ENCODE measurements at places on chromosomes 2 and 18.

GRCh38 chr2:171893196-171893823 lies 734 bp downstream of the SLC25A12 start:
- no peak for DNase-seq

GRCh38 chr2:12050396-12050795 lies 304.0 kb downstream of the LPIN1 start:
- peak; percentile 92 for DNase-seq

DNA sequence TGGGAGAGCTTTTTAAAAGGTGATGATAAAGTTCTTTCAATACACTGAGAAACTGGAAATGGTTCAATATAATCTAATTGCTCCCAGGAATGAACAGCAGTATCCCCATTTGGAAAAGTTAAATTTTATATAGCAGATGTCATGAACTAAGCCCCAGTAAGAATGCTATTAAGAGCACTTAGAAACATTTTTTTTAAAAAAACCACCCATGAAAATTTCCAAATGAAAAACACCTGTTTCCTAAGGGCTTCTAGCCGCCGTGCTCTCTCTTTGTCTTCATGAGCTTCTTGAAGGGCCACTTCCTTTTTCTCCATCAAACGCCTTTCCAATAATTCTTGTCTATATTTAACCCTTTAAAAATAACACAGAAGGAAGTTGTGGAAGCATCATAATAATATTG lies 77.0 kb downstream of the UPP2 start:
- no peak for DNase-seq

DNA sequence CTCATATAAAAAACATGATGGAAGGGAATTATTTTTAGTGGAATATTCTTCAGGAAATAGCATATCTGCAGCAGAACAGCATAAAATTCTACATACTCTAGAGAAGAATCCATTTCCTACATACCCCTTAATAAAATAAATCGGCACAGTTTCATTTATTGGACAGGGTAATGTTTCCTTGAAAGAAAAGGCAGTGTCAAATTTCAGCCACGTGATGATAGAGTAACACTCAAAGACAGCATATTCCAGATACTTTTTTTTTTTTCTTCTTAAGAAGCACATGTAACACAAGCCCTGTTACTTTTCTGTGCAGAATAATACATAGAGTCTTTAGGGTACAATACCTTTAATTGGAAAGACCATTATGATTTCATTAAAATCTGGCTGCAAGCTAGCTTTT lies 204.4 kb downstream of the SRBD1 start:
- no peak for DNase-seq

DNA sequence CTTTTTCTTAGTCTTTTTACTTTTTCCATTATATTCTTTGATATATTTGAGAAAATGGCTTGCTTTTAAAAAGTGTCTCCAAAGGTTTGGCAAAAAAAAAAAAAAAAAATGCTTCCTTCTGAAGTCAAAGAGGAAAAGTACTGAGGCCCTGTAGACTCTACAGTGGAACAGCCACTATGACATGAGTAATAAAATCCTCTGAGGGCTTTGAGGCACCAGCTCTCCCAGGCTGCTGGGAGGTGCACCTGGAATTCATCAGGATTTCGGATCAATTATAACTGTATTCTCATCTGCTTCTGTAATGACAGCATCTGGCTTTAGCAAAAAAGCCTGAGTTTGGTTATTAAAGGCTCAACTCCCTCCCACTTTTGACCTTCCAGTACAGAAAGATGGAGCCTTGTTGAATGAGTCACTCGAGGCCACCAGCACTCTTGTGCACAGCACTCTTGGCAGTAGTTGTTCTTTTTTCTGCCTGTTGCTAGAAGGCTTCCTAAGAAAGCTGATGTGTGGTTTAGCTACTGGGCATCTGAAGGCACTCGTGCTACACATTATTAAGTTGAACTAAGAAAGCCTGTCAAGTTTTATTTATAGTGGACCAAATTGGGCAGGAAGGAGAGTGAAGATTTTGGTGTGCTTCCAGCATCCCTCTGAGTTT lies 131.3 kb downstream of the PRPF40A start:
- peak; percentile 12 for DNase-seq

DNA sequence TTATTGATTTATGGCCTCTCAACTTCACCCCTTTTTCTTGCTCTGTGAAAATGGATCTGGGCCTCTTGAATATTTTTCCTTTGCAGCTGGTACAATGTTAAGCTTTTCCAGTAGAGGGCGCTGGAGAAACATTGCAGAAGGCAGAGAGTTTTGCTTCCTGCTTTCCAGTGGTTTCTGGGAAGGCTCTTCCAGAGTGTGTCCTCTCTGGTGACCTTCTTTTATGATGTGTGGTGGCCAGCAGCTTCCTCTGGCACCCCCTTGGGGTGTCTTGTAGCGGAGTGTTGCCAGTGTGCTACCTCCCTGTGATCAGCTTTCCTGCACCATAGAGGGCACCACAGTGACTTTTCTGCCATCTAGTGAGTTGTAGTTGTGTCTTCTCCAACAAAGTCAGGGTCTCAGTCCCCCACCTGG lies 25.4 kb upstream of the MGAT5 start:
- peak; percentile 45 for DNase-seq

GRCh38 chr2:133974353-133974752 lies 279.5 kb upstream of the MGAT5 start:
- DNase-seq = no peak

GRCh38 chr2:129763966-129764365 lies 215.5 kb upstream of the RAB6C start:
- no peak for DNase-seq

DNA sequence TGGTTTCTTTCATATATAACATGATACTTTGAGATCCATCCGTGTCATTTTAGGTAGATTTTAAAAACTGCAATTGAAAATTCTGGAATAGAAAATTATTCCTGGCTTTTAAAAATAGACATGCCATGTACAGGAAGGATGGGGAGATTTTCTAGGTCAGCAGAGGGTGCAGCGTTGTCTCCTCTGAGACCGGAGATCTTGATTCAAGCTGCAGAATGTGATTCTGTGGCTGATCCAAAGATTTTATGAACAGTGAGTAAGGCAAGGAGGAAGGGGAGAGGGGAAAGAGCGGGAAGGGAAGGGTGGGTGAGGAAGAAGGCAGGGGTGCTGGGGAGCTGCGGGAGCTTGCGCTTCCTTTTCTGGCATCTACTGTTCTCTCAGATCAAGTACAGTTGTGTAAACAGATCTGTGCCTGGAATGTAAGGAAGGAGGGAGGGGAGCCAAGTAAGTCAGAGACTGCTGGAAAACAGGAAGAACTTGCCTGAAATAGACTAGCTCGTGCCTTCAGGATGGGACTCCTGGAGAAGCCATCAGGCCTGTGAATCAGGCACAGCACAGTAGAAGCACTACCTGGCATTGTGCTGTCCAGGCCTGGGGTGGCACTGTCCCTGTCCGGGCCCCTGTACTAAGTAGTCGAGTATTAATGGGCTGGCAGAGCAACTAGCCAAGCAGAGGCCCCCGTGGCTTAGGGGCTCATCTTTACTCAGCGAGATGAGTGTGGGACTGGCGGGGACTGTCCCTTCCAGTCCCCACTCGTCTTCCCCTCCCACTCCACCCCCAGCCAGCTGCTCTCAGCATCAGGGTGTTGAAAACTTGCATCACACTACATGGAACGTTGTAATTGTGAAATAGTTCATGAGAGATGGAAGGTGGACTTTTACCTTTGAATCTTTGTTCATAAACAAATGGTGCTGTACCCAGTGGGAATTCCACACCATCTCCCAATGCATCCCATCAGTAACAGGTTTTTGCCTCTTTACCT lies 163.5 kb downstream of the UXS1 start:
- peak; percentile 35 for DNase-seq

DNA sequence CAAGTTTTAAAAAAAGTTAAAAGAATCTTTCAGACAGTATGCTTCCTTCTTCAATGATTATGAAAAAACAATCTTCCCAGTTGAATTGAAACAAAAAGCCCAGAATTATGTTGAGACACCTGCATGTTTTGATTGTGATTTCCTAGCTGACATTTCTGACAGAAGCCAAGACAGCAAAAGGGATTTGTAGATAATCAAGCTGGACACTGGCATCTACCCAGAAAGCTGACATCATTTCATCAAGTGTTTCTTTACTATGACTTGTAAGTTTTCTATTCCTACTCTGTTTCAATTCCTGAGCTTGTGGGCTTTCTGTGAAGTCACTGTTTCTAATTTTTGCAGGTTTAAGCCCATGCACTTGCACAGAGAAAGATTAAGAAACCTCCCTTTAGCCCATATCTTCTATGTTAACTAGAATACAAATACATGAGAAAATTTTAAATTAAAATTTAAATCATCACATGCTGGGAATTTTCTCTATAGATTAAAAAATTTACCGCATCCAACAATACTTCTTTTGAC lies 82.9 kb upstream of the CCDC85A start:
- no peak for DNase-seq

- no peak for DNase-seq
Observed at GRCh38 chr18:28175930-28176697, 816 bp downstream of the CDH2 start.

DNA sequence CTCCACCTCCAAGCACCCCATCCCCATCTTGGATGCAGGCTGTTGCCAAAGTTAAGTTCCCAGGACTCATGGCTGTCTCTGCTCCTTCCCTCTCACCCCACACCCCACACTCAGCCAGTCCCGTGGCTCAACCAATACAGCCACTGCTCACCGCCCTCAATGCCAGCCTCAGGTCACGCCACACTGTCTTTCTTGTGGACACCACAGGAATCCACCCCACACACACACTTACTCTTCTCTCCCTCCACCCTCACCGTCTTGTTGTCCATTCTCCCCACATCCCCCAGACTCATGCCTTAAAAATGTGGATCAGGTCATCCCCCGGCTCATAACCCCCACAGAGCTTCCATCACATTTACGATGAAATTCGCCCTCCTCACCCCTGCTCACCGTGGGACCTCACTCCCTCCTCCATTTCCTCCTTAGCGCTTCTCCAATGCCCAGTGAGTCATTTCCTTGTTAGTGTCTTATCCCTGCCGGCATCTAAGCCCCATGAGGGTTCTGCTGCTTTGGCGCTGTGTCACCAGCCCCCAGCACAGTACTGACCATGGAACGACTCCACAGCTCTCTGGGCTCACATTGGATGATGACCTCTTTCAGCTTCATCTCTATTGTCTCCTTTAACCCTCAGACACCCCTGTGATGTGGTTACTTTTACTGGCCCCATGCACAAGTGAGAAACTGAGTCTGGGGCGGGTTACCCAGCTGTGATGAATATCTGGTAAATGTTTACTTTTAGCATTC lies 13.8 kb downstream of the MLPH start:
- peak; percentile 87 for DNase-seq

DNA sequence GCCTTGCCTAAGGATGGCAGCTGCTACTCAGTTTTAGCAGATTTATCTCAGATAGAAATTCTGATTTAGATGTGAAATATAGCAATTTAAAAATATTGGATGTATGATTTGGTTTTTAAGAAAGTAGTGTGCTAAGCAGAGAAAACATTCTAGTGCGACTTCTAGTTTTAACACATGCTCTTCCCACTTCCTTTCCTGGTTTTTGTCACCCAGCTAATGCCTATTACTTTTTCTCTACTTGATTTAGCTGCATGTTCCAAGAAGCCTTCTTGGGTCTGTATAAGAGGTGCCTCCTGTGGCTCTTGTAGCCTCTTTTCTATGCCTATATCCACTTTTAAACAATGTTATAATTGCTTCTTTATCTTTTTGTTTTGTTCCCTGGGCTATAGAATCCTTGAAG lies 53.0 kb downstream of the GPD2 start:
- no peak for DNase-seq

DNA sequence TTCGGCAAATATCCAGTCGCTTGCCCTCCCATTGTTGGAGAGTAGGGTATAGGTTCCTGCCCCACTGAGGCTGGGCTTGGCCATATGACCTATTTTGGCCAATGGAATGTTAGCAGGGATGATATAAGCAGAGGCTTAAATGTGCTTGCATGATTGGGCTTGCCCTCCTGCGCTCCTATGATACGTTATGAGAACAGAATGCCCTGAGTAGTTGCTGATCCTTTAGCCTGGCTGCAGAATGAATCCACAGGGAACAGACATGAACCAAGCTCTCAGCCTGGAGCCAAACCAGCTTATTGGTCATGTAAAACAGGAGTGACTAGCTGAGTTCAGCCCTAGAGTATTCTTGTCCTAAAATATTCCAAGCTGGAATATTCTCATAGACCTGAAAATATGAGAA lies 34.8 kb upstream of the IMP4 start:
- no peak for DNase-seq

DNA sequence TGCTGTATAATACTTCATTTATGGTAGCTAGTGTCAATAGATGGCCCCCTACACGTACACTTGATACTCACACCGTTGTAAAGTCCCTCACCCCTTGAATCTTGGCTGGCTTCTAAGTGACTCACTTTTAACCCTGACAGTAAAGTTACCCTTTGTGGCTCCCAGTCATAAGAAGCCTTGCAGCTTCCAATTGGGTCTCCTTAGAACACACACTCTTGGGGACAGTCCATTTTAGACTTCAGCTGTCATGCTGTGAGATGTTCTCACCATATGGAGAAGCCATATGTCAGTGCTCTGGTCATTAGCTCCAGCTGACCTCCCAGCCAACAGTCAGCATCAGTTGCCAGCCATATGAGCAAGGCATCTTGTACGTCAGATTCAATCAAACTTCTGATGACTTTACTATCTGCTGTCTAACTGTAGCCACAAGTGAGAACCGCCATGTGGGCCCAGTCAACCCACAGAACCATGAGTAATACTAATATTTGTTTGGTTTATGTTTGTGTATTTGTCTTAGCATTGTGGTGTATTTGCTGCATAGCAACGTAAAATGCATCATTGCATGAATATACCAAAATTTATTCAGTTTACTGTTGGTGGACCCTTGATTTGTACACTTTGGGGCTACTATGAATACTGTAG lies 68.3 kb downstream of the PTPN4 start:
- DNase-seq = no peak

DNA sequence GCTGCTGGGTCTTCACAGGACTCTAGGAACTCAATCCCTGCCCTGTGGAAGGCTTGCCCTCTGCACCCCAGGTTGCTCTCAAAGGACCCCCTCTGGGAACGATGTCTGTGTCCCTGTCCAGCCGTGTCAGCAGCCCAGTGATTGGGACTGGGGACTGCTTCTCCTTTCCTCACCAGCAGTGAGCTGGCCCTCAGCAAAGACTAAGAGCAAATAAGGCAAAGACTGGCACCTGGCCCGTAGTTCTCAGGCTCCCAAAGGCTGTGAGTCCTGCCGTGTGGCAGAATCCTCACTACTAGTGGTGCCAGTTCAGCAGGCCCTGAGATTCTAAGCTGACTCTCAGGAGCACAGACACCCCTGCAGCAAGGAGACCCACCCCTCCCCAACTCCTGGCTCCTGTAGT lies 47.8 kb downstream of the TMEM163 start:
- DNase-seq = no peak

DNA sequence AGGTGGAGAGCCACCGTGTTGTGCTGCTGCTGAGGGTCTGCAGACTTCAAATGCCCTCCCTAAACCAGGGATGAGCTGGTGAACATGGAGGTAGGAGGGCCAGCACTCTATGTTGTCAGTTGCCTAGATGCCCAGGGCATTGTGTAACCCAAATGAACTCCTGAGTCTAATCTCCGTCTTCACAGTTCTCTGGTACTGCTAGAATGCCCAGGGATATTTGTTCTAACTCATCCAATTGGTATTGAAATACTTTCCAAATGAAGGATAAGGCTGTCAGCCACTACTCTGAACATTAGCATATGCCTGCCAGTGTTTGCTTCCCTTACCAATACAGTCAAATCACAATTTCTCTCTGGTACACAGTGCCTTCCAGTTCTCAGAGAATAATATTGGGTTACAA lies 492.6 kb downstream of the SLC4A3 start:
- no peak for DNase-seq

GRCh38 chr18:78624646-78625279 lies 354.9 kb upstream of the SALL3 start:
- DNase-seq = no peak

- no peak for DNase-seq
Observed at GRCh38 chr2:3319134-3319533, 58.5 kb downstream of the EIPR1 start.
